ENCODE measurements at places on chromosomes 12 and 14. TPM values are rescaled to one million over a fixed set of nuclear protein-coding genes. Genes with fewer than 3 reads are reported as not detected.

CAPZA3 gene
- not detected for total RNA-seq

LRP1 gene
- 0.91 TPM for total RNA-seq

FITM1 gene
- 0.57 TPM for total RNA-seq

TTC9 gene
- 13.1 TPM for total RNA-seq

ACOT4 gene
- total RNA-seq: 0.55 TPM
